ENCODE measurements at places on chromosomes 2 and 18.

DNA sequence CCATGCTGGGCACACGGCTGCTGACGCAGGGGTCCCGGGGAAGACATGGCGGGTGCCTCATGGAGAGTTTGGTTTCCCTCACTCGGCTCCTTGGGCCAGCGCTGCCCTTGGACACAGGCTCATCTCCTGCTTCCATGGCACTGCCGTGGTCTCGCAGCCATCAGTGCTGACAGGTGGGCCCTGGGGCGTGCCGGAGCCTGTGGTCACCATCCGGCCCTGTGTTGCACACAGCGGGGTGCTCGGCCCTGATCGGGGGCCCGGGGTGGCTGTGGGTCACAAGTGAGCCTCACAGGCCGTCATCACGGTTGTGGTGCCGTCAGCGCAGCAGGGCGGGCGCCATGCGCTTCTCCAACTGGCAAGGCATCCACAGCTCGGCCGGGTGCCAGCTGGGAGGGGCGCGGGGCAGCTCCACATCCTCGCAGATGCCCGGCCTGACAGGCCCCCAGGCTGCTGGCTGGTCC is 582 bp downstream of the RTP5 start:
- DNase-seq = no peak

- no peak for DNase-seq
Observed at GRCh38 chr18:25279556-25279955, 72.4 kb downstream of the ZNF521 start.

DNA sequence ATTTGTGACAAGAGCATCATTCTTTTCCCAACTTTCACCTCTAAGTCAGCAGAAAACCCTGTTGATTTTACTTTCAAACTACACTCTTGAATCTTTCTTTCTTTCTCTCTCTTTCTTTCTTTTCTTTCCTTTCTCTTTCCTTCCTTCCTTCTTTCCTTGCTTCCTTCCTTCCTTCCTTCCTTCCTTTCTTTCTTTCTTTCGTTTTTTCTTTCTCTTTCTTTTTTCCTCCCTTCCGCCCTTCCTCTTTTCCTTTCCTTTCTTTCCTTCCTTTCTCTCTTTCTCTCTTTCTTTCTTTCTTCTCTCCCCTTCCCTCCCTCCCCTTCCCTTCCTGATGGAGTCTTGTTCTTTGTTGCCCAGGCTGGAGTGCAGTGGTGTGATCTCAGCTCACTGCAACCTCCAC is 649.5 kb downstream of the PLCL1 start:
- no peak for DNase-seq

DNA sequence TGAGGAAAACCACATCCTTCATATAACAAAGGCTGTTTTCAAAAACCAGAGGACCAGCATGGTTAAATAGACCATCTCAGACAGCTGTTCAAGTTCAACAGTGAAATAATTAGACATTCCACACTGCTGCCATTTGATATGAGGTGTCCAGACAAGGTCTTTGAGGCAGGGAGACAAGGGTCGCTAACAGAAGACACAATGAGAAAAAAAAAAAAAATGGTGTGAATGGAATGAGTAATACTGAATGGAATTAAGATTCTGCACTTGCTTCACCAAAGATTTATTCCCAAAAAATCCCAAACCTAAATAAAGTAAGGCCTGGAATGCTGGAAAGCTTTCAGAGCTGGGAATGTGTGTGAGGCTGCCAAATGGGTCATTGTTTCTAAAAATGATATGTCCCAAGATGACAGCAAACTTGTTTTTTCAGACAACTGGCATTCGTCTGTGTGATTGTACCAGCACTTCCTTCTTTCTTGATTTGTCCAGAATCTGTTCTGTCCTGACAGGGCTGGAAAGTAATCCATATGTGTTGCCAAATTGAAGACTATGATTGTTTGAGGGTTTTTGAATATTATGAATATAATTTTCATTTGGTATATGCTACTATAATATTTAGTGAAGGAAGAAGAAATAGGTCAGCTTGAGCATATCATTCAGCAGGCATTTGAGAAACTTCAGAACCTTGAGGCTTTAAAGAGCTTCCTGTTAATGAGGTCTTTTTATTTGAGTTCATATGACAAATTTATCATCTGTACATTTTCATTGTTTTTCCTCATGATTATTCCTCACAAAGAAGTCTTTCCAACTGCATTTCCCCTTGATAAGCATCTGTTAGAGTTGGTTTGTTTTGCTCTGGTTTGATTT is 85.2 kb upstream of the ITGA4 start:
- DNase-seq = no peak

DNA sequence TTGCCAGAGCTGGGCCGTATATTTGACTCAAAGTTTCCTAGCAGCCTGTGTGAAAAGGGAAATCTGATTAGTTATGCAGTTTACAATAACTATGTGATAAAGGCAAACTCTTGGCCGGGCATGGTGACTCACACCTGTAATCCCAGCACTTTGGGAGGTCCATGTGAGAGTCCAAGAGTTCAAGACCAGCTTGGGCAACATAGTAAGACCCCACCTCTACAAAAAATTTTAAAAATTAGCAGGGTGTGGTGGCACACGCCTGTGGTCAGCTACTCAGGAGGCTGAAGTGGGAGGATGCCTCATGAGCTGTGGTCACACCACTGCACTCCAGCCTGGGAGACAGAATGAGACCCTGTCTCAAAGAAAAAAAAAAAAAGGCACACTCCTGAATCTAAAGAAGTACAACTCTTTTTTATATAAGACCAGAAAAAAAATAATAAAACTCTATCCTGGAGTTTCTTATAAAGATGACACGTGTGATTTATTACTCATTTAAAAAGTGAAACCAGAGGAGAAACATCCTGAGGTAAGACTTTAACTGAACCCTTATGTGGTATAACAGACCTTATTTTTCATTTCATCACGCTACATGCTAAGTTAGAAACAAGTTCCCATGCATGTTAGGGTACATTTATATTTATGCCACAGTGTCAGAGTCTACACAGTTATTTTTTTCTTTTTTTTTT is 32.6 kb upstream of the KCMF1 start:
- DNase-seq = peak; percentile 9

All from amniotic stem cell (primary cell).